ENCODE measurements at places on chromosomes 5 and 9.
A peak's percentile ranks its signal among the peaks of the same experiment; 100 is the strongest.

DNA sequence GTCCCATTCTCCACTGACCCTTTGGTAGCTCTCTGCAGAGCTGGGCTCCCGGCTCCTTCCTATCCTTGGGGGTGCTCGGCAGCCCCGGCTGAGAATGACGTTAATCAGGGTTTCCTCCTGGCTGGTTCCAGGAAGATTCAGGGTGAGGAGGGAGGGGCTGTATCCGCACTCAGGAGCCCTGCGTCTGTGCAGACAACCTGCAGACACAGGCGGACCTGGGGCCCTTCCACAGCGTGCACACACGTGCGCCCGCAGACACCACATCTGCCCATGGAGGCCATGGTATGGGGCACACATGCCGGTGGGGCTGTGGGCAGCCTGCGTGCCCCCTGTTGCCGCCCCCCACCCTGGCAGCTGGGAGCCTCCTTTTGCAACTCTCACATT lies 66.6 kb upstream of the RNU6ATAC start:
- no peak for DNase-seq

DNA sequence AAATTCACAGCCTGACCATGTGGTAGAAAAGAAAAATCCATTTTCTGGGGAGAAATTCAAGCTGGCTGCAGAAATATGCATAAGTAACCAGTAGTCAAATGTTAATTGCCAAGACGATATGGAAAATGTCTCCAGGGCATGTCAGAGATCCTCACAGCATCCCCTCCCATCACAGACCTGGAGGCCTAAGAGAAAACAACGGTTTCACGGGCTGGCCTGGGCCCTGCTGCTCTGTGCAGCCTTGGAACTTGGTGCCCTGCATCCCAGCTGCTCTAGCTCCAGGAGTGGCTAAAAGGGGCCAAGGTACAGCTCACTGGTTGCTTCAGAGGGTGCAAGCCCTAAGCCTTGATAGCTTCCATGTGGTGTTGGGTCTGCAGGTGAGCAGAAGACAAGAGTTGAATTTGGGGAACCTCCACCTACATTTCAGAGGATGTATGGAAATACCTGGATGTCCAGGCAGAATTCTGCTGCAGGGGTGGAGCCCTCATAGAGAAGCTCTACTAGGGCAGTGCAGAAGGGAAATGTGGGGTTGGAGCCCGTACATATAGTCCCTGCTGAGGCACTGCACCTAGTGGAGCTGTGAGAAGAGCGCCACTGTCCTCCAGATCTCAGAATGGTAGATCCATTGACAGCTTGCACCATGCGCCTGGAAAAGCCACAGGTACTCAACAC lies 49.7 kb downstream of the PTBP3 start:
- no peak for DNase-seq

DNA sequence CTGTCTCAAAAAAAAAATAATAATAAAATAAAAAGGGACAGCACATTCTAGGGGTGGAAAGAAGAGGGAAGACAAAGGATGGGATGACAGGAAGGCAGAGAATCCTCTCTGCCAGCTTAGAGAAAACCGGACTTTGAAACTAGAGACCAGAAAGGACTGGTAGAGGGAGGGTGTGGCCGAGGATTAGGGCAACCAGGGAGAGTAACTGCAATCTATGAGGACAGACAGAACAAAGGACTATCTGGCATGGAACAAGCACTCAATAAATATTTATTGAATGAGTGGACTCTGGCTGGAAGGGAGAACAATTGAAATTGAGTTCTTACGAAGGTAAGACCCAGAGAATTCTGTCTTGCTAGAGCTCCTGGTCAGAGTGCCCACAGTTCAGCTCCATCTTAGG lies 2.4 kb downstream of the GBA2 start:
- DNase-seq = no peak

DNA sequence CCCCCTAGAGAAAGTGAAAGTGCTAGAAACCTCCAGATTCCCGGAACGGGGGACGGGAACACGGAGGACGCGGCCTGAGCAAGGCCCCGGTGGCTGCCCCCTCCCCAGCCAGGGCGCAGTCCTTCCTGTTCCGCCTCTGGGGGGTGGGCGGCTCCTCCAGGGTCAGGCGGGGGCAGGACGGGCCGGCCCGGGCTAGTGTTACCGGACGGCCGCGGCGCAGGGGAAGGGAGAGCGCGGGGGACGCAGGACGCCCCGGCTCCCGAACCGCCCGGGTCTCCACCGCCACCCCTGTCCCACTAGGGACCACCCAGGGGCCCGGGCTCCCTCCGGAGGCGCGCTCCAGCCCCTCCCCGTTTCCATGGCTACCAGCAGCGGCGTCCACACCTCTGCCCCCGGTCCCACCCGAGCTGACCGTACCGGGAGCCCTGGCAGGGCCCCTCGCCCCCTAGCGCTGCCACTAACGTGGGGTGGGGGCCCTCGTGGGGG lies 579 bp downstream of the SLC12A7 start:
- no peak for DNase-seq

- DNase-seq = peak; percentile 4
These were observed 56.2 kb downstream of the UBE2QL1 start for GRCh38 chr5:6504677-6505415.

DNA sequence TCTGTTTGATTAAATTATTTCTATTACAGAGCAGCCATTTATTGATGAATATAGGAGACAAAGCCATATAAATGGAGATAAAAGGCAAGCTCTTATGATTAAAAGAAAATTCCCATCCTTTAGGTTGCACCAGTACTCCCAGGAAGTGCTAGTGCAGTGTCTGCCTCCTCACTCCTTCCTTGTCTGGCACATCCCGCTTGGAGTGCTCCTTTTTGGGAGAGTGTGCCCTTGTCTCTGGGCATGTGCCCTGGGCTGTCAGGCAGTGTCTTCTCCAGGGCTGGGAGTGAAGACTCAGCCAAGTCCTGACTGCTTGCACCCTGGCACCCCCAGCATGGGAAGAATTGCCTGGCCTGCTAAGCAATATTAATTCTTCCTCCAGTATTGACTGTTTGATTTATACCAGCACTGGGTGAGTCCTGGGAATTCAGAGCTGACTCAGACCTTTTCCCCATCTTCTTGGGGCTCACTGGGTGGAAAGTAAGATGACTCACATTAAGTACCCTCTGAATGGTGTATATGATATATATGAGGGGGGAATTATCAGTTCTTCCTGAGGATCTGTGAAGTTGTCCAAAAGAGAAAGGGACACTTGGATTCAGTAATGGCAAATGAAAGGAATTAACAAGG lies 62.1 kb downstream of the ZSWIM6 start:
- DNase-seq = no peak

GRCh38 chr5:1835431-1835830 lies 34.2 kb downstream of the NDUFS6 start:
- DNase-seq = no peak

GRCh38 chr9:97636903-97637302 lies 3.3 kb downstream of the NCBP1 start:
- no peak for DNase-seq

DNA sequence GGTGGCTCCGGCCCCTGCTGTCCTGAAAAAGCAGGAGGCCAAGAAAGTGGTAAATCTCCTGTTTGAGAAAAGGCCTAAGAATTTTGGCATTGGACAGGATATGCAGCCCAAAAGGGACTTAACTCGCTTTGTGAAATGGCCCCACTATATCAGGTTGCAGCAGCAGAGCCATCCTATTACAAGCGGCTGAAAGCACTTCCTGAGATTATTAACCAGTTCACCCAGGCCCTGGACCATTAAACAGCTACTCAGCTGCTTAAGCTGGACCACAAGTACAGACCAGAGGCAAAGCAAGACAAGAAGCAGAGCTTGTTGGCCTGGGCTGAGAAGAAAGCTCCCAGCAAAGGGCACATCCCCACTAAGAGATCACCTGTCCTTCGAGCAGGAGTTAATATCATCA lies 89.7 kb downstream of the MLLT3 start:
- no peak for DNase-seq
